ENCODE measurements at places on chromosomes 1 and 21.
A peak's percentile ranks its signal among the peaks of the same experiment; 100 is the strongest.

GRCh38 chr1:203593723-203594122 lies 32.9 kb upstream of the ATP2B4 start:
- DNase-seq: peak; percentile 31

DNA sequence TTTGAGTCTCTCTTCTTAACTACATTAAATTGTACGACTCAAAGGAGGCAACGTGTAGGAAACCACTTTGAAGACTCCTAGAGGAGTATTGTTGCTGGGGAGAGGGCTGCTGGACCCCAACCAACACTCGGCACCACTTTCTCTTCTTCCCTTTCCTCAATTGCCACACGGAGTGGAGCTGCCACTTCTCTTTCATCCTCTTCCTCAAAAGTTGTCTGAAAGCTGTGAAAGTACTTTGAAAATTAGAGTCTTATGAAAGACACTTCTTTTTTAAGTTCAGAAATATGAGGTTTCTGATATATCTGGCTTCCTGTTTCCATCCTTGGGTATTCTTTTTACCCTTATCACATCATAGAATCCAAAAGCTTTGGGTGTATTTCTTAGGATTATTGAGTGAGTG lies 59.5 kb downstream of the MRPS6 start:
- no peak for DNase-seq

DNA sequence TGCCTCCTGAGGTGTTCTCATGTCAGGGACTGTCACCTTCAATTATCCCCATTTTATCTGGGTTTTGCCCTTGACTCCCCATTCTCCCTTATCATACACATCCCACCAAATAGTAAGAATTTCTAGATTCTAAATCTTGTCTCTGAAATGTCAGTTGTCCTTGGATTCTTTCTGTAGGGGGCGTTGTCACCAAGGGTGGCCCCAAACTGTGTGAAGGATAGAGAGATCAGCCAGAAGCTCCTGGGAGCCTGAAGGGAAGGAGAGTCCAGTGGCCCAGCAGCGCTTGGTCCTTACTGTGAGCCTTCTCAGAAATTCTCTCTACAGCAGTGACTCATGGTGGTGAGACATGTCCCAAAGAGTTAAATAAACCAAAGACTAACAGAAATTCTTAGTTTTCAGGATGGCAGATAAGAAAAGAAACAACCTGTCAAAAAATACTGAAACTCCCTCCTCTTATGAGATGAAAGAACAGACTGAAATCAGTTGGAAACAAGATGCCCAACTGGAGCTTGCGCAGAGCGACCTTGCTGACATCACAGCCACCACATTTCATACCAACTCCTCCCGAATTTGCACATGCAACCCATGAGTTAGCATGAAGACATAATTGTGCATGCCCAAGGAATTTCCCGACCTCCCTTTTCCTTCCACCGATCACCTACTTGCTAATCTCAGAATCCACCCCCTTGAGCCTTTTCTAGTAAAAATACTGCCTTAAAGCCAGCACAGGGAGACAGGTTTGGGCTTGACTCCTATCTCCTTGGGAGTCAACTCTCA lies 109.8 kb downstream of the ELAVL4 start:
- DNase-seq: no peak

- no peak for DNase-seq
These were observed 5.1 kb upstream of the GBP5 start for GRCh38 chr1:89277725-89278124.

DNA sequence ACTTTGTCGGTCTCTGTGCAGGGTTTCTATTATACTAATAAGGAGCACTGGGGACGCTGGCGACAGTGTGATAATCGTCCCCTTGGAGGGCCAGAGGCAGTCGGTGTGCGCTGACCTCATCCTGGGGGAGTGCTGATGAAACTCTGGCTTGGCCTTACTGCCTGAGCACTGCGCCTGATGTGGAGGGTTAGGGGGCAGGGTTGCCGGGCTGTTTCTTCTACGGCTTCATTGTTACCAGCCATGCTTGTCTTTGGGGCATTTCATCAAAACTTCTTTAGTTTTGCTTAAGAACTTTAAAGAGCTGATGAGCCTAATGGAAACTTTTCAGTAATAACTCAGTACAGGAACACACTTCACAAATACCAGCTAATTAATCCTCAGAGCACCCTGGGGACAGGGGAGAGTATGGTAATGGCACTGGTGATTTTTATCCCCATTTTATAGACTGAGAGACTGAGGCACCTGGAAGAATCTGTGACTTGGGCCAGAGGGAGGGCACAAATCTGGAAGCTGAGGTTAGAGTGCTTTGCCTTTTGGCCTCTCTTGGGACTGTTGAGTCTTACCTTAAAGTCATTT lies 81.8 kb downstream of the PEX14 start:
- DNase-seq: no peak

DNA sequence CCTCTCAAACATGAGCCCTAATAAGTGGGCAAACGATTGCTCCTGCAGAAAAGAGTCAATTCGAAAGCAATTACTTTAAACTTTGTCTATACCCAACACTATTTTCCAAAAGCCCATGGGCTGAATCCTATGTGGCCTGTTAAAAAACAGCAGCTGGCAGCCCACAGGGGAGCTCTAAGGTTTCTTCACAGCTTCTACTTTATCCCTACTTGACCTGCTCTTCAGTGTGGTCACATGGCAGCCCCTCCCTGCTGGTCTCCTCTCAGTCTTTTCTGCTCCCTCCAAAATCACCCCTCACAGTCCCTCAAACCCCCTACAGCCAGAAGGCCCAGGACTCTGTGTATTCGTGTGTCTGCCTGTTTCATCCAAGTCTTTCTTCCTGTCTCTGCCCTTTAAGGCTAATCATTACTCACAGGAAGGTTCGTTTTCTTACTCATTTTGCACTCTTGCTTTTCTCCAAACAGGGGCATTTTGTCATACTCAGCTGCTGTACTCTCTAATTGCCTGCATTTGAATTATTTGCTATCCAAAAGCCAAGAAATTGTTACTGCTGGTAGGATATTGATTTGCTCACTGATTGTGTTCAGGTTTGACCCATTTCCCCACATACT lies 62.4 kb upstream of the FAM3B start:
- no peak for DNase-seq

GRCh38 chr1:98888869-98889268 lies 115.8 kb downstream of the PLPPR5 start:
- DNase-seq: no peak

- no peak for DNase-seq
These were observed 11.1 kb downstream of the TENT5C start for GRCh38 chr1:117616967-117617366.

DNA sequence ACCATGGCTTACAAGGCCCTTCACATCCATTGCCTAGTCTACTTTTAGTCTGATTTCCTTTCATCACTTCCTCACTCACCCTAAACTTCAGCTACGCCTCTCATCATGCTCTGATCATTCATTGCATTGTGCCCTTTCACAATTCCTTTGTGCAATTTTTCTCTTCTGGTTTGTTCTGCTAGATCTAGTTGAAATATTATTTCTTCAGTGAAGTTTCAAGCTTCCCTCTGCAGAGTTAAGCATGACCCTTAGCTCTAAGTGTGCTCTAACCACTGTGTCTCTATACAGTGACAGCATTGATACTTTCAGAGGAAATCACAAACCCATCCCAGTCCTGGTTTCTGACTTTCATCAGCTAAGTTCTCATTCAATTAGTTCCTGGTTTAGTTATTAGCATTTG lies 166.1 kb downstream of the PLA2G4A start:
- DNase-seq: no peak

DNA sequence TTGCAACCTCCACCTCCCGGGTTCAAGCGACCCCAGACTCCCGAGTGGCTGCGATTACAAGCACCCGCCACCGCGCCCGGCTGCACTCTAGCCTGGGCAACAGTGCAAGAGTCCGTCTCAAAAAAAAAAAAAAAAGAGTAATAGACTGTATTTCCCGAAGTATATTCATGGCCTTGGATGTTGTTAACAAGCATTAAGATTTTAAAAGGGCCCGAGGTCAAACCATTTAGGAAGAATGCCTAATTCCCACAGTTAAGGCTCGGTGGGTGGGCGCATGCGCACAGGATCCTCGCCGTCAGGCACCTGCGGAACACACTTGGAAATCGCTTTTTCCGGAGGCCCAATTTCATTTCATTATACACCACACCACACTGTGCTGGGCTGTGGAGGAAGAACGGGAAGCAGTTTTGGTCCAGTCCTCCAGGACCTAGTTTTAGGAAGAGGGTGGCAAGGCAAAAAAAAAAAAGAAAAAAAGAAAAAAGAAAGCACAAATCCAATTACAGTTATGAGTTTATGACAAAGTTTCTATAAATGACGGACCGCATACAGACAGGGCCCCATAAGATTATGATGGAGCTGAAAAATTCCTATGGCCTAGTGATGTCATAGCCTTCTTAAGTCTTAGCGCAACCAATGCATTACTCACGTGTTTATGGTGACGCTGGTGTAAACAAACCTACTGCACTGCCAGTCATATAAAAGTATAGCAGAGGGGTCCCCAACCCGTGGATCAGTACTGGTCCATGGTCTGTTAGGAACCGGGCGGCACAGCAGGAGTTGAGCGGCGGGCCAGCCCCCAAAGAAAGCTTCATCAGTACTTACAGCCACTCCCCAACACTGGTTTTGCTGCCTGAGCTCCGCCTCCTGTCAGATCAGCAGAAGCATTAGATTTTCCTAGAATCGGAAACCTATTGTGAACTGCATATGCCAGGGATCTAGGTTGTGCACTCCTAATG lies 38.2 kb downstream of the H3-3A start:
- DNase-seq: no peak

GRCh38 chr1:185074307-185074706 lies 28.9 kb downstream of the RNF2 start:
- DNase-seq: no peak

DNA sequence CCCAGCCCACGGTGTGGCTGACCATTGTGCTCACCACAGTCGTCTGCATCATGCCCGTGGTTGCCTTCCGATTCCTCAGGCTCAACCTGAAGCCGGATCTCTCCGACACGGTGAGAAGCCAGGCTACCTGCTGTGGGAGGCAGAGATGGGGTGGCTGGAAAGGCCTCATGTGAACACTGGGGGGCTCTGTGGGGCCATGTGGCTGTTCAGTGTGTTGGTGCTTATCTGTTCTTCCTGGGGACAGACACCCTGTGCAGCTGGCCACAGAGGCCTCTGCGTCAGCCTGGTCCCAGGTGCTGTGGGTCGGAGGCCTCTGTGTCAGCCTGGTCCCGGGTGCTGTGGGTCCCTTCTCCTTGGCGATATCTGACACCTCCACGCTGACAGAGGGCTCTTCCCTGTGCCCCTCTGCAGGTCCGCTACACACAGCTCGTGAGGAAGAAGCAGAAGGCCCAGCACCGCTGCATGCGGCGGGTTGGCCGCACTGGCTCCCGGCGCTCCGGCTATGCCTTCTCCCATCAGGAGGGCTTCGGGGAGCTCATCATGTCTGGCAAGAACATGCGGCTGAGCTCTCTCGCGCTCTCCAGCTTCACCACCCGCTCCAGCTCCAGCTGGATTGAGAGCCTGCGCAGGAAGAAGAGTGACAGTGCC lies 23.2 kb downstream of the ATP8B2 start:
- no peak for DNase-seq

DNA sequence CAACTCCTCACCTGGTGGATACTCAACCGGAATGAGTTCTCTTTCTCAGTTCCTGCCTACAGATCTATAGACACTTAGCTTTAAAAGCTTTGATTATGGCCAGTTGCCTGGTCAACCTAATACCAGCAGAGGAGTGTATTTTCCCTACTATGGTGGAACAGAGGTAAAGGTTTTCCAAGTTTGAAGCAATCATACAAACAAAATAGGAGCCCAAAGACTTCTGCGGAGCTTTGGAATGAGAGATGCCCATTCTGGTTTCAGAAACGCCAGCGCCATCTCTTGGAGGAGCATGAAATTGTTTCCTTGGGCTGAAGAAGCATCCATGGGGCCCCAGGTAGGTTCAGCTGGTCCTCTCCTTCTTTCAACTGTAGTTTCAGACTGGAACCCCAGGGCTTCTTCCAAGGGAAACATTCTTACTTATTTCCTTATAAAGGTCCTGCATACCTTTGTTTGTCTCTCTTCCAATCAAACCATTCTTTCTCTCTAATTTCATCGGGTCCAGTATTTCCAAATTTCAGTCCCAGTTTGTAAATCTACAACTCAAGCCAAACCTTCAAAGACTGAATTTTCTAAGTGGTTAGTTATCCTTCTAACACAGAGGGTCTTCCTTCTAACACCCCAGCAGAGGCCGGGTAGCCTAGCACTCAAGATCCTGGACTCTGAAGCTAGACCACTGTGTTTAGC lies 95.9 kb downstream of the KCNJ15 start:
- DNase-seq: peak; percentile 20

DNA sequence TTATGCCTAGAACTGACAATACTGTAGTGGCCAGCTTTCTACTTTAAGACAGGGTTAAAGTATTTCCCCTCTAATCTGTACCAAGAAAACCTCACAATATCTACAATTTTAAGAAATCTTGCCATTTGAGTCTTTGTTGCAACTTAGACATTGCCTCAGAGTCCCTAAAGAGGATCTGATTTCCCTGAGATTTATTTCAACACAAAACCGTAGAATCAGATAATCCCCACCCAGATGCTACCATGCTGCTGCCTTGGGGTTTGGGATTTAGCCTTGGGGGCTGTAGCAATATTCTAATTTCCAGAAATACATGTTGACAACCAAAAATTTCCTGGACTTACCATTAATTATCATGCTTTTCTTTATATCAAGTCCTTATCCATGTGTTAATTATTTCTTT lies 50.3 kb upstream of the DENND1B start:
- DNase-seq: no peak

- DNase-seq: no peak
These were observed 22.1 kb upstream of the JUN start for GRCh38 chr1:58805716-58806571.

GRCh38 chr1:205077934-205078311 lies 6.3 kb downstream of the TMEM81 start:
- no peak for DNase-seq

DNA sequence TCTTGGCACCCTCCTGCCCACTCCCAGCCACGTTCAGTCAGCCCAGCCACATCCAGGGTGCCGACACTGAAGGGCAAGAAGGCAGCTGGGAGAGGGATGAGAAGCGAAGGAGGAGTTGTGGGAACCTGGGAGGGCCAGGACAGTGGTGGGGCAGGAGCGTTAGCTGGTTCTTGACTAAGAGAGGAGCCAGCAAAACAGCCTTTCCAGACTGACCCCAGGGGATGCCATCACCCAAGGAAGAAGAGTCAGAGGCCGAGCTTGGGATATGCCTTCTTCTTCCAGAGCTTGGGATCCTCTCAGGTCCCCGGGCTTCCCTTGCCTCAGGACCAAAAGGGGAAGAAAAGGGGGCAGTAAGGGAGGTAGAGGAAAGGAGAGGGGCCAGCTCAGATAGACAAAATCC lies 7.2 kb downstream of the INKA2 start:
- DNase-seq: no peak

DNA sequence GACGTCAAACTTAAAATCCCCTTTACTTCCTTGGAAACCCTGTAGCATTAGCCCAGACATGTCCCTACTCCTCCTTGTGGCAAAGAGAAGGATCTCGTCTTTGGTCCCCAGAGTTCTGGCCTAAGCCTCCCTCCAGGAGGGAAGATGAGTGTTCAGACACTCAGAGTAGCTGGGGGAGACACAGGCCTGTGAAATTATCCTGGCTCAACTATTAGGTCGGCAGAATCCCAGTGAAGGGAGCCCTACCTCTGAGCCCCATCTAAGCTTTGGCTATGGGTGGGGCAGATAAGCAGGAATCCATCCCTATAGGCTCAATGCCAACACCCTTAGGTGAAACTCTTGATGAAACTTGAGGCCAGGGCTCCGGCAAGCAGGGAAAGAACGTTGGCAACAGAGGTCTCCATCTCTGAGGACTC lies 1.7 kb upstream of the SFN start:
- no peak for DNase-seq
